ENCODE measurements at places on chromosomes 3 and 15.
A peak's percentile ranks its signal among the peaks of the same experiment; 100 is the strongest.

- DNase-seq = peak; percentile 71
Measured at GRCh38 chr3:123816673-123817207, 67.4 kb downstream of the MYLK start.

- DNase-seq = no peak
Measured at GRCh38 chr15:38349251-38349650, 96.6 kb downstream of the SPRED1 start.

- peak; percentile 72 for DNase-seq
Measured at GRCh38 chr3:134308350-134308891, 57.8 kb upstream of the RYK start.

GRCh38 chr15:100891307-100892012 is 11.8 kb downstream of the ALDH1A3 start:
- DNase-seq = no peak

GRCh38 chr15:34812369-34812768 is 17.0 kb upstream of the ACTC1 start:
- DNase-seq = peak; percentile 33

DNA sequence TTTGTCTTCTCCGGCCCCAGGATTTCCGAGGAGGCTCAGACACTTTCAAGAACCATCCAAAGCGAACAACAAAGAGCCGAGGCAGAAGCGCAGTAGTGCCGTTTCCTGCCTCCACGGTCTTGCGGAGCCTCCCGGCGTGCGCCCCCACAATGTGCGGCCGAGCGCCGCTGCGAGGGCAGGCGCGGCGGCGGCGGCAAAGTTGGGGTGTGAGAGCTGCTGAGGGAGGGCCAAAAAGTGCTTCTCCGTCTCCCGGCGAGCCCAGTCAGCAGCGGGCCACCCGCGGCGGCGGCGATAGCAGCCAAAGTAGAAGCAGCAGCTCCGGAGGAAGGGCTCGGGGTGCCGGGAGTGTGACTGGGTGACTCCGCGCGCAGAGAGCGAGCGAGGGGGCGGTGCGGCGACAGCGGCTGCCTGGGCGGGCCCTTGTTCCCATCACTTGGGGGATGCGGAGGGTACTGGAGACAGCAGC is 749.1 kb downstream of the ROBO1 start:
- peak; percentile 63 for DNase-seq

GRCh38 chr3:23183731-23184130 is 19.4 kb upstream of the UBE2E2 start:
- peak; percentile 52 for DNase-seq

- DNase-seq = no peak
Measured at GRCh38 chr3:123154020-123154985, 47.4 kb upstream of the SEC22A start.

DNA sequence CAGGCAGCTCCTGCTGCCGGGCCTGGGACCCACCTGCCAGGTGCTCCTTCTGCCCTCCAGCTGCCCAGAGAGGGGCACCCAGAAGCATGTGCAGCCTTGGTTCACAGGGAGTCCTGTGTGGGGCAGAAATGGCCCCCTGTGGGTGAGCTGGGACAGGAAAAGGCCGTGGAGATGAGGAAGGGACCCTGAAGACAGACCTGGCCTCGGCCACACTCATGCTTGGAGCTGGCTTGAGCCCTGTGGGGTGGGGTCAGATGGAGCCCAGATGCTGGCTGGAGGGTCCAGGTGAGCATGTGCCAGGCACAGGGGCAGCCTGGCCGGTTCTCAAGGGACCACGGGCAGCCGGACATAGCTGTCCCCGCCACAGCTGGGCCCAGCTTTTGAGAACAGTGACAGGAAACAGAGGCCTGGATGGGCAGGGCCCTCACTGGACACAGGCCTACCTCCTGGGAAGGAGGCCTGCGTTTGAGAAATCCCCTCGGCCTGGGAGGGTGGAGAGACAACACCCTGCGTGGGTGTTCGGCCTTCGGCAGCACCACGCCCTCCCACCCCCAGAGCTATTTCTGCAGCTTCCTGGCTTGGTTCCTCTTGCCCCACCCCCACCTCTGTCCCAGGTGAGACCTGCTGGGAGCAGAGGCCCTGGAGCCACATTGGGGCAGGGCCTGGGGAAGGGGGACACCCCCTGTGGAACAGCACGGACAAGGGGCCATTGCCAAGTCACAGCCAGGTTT is 132.6 kb upstream of the MEF2A start:
- no peak for DNase-seq

- peak; percentile 46 for DNase-seq
Measured at GRCh38 chr3:177427540-177427939, 230.3 kb upstream of the TBL1XR1 start.

GRCh38 chr3:10758304-10759037 is 57.6 kb upstream of the SLC6A11 start:
- peak; percentile 61 for DNase-seq

- DNase-seq = no peak
Measured at GRCh38 chr15:69793431-69793780, 304.3 kb downstream of the TLE3 start.

GRCh38 chr15:98231696-98232440 is 271.4 kb downstream of the ARRDC4 start:
- peak; percentile 32 for DNase-seq

- DNase-seq = no peak
Measured at GRCh38 chr3:102034639-102035451, 185.5 kb downstream of the NFKBIZ start.

DNA sequence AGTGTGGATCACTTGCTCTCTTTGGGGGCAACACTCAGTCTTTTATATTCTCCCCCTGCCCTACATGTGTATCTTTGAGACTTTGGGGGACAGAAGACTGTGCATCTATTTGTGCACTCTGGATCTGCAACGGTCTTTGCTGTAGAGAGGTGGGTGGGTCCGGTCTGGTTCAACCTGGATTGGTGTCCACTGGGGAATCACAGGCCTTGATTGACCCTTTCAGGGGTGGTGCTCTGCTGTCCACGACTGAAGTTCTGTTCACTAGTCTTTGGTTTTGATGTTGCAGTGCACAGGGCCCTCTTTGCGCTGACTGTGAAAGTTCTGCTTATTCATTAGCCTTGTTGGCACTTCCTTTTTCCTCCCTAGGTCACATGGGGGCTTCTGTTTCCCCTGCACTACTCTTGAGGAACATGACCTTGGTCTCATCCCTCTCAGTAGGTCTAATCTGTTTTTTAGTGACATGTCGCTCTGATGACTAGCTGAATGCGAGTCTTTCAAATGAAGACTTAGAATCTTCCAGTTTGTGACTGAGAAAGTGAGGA is 284.2 kb downstream of the SV2B start:
- no peak for DNase-seq

- DNase-seq = no peak
Measured at GRCh38 chr3:57958642-57959422, 49.4 kb upstream of the FLNB start.
